HT1080 (cell line): ENCODE measurements at places on chromosomes 7 and 10. TPM values are rescaled to one million over a fixed set of nuclear protein-coding genes. Genes with fewer than 3 reads are reported as not detected.

DNA sequence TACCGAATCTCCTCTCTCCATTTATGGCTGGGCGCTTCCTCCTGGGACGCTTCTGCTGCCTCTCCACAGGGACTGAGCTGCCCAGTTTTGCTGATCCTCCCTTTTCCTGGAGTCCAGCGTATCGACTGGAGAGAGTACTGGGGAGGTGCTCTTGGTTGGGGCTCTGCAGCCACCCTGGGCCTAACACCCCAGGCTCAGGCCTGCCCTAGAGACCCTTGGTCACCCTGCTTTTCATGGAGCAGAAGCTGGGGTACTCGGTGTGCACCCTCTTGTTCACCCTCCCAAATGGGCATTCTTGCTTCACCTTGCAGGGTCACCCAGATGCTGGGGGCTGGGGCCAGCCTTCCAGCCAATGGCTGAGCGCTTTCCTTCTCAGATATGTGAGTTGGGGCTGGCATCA lies 88.8 kb upstream of the RET start:
- DNase-seq: no peak

GRCh38 chr7:99525713-99526440 lies 21.4 kb downstream of the ZKSCAN5 start:
- no peak for DNase-seq

Gene ZNF503
- total RNA-seq: 1.8 and 2.8 TPM in 2 replicates

Gene PODXL
- total RNA-seq: 111 and 131 TPM in 2 replicates

DNA sequence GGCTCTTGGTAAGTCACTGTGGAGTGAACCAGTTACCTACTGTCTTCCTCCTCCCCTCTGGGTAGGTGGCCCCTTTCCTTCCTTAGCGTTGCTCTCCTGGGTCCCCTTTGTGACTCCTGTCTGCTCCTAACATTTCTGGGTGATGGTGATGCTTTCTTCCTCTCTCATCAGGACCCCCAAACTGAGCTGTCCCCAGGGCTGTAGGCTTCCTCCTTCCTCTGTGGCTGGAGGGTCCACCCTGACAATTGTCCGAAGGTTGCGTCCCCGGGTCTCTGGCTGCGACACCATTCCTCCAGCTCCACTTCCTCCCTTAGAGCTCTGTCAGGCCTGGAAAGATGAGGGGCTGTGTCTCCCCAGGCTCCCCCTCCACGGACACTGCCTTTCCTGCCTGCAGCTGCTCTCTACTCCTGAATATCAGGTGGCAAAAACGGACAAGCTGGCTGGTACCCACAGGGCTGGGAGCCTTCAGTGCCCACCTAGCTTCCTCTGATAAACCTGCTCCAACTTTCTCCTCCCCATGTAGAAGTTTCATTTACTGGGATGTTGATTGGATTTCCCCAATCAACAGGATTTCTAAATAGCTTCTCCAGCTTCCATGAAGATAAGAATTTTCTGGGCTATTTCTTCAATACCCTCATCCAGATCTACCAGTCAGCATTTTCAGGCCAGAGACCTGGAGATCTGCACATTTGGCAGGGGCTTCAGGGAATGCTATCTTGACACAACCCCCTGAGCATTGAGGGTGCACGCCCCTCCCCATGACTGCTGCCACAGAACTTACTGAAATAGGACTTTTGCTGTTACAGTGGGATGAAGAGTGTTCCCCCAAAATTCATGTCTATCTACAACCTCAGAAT lies 506.5 kb downstream of the TCERG1L start:
- no peak for DNase-seq

Gene TRIM50
- total RNA-seq: not detected in 2 replicates

Gene TMEM270
- 0.23 TPM in 1 of 2 replicates, not detected in the other for total RNA-seq
